ENCODE measurements at places on chromosomes 2 and 18.
A peak's percentile ranks its signal among the peaks of the same experiment; 100 is the strongest.

DNA sequence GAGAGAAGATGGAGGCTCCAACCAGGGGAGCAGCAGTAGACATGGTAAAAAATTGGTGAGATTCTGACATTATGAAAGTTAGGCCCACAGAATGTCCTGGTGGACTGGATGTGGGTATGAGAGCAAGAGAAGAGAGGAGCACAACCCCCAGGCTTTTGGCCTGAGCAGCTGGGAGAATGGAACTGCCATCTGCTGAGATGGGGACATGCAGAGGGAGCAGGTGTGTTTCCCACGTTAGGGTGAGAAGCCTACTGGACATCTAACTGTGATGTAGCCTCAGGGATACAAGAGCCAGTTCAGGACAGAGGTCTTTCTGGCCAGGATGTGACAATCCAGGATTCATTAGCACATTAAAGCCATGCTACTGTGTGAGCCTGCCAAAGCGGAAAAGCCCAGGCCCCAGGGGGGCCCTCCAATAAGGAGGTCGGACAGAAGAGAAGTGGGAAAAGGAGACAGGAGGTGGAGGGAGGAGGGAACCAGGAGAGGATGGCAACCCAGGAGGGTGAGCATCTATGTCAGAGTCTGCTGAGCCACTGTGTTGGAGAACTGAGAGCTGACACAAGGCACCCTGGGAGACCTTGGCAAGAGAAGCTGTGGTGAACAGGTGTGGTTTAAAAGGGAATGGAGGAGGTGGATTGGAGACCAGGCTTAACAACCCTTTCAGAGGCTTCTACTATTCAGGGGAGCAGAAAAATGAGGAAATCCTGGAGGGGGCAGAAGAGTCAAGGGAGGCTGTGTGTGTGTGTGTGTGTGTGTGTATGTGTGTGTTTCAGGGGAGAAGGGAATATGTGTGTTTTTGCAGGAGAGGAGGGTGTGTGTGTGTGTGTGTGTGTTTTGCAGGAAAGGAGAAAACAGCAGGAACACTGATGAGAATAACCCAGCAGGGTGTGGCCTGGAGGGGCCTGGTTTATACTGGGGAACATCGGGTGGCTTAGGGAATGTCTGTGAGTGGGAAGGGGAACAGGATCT, 10.5 kb downstream of the CYB5A start:
- no peak for DNase-seq

DNA sequence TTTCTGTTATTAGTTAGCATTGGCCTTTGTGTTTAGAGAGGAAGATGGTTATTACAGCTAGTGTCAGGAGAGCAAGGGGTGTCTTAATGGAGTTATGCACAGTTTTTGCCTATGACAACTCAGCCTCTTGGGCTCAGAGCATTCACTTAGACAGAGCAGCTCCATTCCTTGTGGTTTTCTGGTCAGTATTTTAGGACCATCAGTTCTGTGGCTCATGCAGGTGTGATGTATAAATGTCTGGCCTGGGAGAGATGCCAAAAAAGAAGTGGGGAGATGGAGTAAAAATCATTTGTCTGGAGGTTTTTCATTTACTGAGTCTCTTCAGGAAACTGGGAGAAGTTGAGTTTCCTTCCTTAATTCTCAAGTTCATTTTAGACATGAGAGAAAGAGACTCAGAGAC, 79.7 kb downstream of the PRKCE start:
- no peak for DNase-seq

GRCh38 chr18:45777393-45777792, 48.1 kb upstream of the SIGLEC15 start:
- no peak for DNase-seq

DNA sequence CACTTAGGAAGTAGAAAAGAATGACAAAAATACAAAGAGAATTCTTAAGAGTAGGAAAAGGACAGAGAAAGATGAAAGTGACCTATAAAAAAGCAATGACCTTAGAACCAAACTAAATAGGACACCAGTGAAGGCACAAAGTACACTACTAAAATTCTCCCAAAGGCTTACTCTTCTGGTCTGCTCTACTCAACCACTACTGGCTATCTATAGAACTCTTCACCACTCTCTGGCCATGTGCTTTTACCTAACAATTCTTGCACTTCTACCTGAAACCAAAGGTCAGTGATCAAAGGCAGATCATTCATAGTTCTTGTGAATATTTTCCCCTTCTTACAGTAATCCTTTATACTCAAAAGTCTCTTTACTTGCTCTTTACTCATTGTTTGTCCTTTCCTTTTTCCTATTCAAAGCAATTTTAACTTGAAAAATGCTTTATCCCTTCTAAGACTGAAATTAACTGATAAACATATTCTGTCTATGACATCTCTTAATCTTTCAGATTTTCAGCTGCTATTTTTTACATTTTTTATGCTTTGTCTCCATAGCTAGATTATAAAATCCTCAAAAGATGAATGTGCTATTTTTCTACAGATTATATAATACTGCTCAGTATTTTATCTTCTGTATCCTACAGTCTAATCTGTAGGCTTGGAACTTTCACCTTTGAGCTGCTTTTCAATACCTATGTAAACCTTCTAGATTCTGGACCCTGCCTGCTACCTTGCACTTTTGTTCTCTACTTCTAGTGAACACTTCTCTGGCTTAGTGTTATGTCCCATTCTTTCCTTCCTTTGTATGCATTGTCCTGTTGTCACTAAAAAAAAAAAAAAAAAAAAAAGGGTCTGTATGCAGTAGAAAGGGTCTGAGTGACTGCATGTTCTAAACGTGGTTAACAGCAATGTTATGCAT, 64.6 kb downstream of the NCKAP1 start:
- no peak for DNase-seq

GRCh38 chr2:96864343-96865091, 5.4 kb downstream of the SEMA4C start:
- DNase-seq, result no peak

- no peak for DNase-seq
Measured at GRCh38 chr2:233700028-233700635, 7.4 kb downstream of the UGT1A6 start.

DNA sequence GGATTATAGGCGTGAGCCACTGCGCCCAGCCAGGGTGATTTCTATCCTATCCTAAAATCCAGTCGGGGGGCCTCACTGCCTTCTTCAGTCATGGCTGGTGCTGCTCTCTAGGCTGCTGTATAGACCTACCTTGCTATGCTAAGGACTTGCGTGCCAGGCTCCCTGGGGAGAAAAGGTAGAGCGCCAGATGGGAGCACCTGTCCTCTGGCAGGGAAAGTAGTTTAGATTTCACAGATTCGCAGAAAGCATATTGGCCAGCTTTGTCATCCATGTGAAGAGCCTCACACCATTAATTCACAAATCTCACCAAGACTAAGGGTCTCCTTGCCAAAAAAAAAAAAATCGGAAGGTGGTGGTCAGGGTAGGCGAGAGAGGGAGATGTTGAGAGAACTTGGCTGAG, 217.6 kb downstream of the ATAD2B start:
- DNase-seq, result no peak

DNA sequence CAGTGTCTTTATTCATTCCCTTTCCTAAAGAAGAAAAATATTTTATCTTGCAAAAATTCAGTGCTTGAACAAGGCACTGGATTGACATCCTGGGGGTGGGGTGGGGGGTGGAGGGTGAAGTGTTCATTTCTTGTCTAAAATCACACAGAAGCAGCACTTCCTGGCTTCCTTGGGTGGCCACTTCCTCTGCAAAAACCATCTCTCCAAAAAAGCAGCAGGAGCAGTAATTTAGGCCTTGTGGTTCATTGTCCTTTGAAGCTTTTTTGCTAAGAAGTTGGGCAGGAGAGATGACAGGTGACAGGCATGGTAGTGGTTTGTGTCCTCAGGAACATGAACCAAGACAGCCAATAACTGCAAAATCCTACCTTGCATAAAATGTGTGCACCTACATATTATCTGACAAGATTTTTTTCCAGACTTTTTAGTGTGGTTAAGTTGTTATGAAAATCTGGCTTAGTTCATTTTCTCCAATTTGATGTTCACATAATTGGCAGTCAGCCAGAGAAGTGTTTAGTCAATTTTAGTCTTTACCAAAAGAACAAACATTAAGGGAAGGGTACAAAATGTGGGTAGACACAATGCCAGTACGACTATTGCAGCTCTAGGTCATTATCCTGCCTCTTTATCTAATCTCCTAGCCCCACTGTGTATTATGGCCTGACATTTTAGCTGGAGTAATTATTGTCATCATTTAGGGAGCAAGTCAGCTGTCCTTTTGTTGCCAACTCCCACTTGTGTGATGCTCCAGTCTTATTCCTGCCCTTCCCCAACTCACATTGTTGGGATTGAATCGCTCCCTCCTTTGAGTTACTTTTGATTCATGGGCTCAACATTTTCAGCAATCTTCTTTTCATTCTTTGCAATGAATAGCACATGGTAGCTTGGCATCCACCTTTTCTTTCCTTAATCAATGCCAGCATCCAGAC, 177.2 kb downstream of the MYO3B start:
- no peak for DNase-seq

DNA sequence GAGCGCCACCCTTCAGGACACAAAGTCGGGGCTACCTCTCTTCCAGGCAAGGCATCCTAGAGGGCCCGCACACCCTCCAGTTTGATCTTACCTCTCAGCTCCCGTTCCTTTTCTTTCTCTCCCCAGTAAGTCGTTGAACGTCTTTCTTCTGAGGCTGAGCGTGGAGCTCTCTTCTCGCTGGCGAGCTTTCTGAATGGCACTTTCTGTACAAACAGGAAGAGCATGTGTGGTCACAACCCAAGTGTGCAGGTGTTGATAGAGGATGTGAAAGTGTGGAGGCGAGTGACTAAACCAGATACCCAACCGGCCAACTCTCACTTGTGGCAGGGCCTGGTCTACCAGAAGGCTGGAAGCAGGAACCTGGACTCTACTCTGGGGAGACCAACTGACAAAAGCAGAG, at the start of gene AFF3:
Gene AFF3 (minus strand): TSS at position 198 of the 400 bp plus-strand sequence. CDS start 38,136 bp downstream, outside the sequence.
- peak; percentile 75 for DNase-seq

GRCh38 chr18:75582406-75582821, 154.9 kb upstream of the SMIM21 start:
- no peak for DNase-seq

DNA sequence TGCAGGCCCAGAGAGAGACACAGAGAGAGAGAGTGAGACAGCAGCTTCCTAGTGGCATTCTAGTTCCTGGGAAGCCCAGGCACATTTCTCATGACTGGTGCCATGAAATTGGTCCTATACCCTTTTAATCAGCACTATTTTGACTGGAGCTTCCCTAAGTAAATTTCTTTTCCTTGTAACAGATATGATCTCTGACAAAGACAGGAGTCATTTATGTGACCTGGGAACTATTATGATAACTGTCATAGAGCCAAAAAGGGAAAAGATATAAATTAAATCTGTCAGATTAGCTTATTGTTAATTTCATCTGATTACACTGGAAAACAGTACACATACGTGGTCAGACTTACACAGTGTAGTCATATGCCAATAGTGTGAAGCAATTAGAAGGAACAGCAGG, 161.3 kb upstream of the HNRNPA3 start:
- DNase-seq, result no peak

DNA sequence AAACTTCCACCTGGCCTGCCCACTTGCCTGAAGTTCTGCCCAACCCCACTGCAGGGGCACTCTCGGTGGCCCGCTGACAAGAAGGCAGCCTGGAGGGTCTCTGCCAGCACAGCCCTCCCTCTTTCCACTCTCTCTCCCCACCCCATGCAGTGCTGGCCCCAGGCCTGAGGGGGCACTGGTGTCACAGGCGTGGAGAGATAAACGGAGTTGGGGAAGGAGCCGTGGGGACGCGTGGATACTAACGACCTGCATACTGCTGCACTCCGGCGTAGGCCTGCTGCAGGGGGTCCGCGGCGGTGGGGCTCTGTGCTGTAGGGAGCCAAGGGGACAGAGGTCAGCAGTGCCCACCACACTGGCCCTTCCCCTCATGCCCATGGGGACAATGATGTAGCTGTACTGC, 299.3 kb downstream of the CELF4 start:
- DNase-seq, result no peak

GRCh38 chr2:176111309-176111663, 4.2 kb downstream of the HOXD11 start:
- DNase-seq, result no peak

- no peak for DNase-seq
Measured at GRCh38 chr2:238131761-238132462, 6.6 kb upstream of the KLHL30 start.

DNA sequence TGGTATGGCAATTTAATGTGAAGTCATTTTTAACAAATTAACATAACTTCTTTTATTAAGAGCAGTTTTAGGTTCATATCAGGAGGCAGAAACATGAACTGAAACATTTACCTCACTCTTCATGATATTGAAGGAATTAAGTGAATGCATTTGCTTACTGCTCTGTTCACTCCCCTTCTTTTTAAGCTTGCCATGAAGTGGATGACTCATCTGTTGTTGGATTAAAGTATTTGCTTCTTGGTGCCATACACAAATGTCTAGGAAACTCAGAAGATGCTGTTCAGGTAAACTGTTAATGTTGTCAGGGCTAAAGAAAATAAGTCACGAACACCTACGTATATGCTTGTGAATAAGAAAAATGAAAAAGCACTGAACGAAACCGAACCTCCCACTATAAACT, 10.2 kb upstream of the CABYR start:
- no peak for DNase-seq

GRCh38 chr2:33034784-33035183, 88.0 kb downstream of the LTBP1 start:
- DNase-seq, result no peak

- no peak for DNase-seq
Measured at GRCh38 chr18:57294547-57294946, 57.8 kb upstream of the ST8SIA3 start.

GRCh38 chr2:119721043-119721442, 38.7 kb upstream of the PTPN4 start:
- DNase-seq, result no peak

DNA sequence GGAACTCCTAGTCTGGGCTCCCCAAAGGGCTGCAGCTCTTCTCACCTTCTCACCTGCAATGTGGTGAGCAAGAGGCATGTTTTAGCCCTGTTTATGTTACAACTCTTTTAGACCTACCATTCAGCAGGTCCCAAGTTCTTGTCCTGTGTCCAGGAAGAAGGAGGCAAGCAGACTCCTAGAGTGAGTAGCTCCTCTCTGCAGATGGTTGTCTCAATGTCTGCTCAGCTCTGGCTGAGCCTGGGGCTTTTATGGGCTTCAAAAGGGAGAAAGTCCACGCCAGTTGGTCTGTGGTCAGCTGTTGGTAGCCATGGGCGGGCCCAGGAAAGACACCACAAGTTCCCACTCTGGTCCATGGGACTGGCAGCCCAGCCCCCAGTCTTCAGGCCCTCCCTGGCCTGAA, 148.1 kb upstream of the HS6ST1 start:
- DNase-seq, result no peak

GRCh38 chr2:221896505-221897151, 324.5 kb upstream of the EPHA4 start:
- DNase-seq, result no peak

GRCh38 chr2:48510329-48510728, 19.6 kb upstream of the STON1 start:
- no peak for DNase-seq

GRCh38 chr18:10405816-10406663, 48.4 kb upstream of the APCDD1 start:
- no peak for DNase-seq

DNA sequence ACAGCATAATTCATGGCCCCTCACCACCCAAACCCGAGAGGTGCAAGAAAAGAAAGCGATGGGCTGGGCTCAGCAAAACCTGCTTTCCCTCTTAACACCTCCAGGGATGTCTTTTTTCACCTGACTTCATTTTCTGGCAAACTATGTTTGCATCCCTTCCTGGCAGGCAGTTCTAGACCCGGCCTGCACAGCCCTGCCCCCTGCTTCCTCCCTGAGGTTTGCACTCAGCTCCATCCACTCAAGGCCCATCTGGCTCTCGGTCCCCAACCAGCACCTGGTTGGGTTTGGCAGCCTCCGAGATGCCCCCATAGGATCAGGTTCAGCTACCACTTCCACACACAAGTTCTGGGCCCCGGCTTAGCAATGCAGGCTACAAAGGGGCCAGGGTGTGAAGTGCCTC, 185.7 kb downstream of the SMAD7 start:
- DNase-seq, result peak; percentile 16
